ENCODE measurements at places on chromosomes 2 and 18.

DNA sequence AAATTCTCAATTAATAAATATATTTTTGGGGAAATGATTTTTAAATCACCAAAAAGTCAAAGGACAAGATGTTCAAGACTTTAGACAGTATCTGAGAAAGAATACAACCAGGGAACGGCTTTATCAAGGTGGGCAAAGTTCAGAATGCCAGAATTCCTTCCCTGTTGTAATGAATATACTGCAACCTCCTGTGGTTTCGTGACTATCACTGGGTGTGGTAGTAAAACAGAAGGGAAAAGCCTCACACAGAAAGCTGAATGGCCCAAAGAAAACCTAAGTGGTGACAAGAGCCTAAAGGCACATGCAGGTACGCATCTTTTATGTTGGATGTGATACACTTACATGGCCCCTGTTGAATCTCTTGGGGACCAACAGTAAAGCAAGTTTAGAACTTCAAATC, 37.1 kb downstream of the MBD2 start:
- no peak for DNase-seq

GRCh38 chr2:32946314-32947075, at the start of gene LTBP1:
Gene LTBP1 (plus strand): TSS chr2:32946953. CDS start chr2:32947325, 372 bp downstream.
- DNase-seq, result peak; percentile 78

GRCh38 chr2:64402876-64403275, 51.1 kb upstream of the LGALSL start:
- DNase-seq, result no peak

DNA sequence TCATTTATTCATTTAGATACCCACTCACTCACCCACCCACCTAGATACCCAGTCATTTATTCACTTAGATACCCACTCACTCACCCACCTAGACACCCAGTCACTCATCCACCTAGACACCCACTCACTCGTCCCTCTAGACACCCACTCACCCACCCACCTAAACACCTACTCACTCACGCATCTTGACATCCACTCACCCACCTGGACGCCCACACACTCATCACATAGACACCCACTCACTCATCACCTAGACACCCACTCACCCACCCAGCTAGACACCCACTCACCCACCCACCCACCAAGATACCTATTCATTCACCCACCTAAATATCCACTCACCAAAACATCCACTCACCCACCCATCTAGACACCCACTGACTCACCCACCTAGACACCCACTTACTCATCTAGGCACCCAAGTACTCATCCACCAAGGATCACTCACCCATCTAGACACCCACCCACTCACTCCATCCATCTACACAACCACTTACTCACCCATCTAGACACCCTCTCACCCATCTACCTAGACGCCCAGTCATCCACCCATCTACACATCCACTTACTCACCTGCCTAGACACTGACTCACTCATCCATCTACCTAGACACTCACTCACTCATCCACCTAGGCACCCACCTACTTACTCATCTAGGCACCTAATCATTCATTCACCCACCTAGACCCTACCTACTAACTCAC, 723.7 kb upstream of the RAB6C start:
- DNase-seq, result no peak

DNA sequence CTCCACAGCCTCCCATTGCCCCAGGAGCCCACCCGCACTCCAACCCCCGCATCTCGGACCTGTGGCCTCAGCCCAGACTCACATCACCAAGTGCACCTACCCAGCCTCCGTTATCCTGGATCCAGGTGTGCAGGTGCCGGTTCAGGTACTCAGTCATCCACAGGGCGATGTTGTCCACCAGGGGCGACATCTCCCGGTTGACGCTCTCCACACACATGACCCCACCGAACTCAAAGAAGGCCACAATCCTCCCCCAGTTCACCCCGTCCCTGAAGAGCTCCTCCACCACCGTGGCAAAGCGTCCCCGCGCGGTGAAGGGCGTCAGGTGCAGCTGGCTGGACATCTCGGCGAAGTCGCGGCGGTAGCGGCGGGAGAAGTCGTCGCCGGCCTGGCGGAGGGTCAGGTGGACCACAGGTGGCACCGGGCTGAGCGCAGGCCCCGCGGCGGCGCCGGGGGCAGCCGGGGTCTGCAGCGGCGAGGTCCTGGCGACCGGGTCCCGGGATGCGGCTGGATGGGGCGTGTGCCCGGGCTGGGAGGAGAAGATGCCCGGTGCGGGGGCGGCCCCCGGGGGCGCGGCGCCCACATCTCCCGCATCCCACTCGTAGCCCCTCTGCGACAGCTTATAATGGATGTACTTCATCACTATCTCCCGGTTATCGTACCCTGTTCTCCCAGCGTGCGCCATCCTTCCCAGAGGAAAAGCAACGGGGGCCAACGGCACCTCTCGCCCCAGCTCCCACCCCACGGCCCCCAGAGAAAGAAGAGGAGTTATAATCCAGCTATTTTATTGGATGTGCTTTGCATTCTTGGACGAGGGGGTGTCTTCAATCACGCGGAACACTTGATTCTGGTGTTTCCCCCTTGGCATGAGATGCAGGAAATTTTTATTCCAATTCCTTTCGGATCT, 1.3 kb downstream of the BCL2 start:
- no peak for DNase-seq

All from globus pallidus (tissue), 1 donor.